Adrenal gland (tissue), 19 donors: ENCODE measurements at places on chromosomes 6 and 20.

DNA sequence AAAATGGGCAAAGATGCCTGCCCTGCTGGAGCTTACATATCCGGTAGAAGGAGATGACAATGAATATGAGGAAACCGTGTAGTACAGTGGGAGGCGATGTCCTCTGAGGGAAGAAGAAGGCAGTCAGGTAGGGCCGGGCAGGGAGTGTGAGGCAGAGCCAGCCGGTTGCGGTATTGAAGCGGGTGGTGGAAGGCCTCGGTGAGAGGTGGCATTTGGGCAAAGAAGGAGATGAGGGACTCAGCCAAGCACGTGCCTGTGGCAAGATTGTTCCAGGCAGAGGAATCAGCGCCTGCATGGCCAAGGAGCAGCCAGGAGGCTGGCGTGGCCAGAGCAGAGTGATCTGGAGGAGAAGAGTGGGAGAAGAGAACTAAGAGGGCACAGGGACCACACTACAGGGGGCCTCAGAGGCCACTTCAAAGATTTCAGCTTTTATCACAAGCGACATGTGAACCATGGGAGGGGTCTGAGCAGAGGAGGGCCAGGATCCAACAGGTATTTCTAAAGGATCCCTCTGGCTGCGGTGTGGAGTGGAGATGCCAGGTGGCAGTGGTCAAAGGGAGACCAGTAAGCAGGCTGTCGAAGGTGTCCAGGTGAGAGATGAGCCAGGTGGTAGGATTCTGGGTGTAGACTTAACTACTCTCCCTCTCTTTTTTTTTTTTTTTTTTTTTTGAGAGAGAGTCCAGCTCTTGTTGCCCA is 13.8 kb downstream of the MDFI start:
- DNase-seq: no peak

DNA sequence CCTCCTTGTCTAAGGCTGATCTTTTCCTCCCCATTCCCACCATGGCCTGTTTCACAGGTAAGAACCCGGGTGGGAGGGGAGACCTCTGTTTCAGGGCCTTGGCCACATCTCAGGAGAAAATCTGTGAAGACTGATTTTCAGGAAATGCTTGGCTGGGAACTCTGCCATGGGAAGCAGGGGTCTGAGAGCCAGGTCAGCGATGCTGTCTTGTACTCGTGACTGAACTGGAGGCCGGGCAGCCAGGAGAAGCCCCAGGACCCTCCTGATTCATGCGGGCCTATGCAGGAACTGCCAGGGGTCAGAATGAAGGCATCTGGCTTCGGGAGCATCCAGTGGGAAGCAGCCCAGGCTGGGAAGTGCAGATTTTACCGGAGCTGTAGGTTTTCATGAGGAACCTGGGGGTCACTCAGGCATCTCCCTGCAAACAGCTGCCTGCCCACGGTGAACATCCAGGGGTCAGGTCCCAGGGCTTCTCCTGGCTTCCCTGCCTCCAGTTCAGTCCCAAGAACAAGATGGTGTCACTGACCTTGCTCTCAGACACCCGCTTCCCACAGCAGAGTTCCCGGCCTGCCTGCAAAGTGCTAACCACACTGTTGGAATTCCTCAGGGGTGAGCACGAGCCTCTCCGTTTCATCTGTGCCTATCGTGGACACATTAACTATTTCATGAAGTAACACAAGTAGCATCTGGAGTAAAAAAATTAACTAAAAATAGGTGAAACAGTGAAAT is 90.2 kb upstream of the SULF2 start:
- DNase-seq: no peak

GRCh38 chr6:89117211-89118108 is at the start of gene SRSF12:
Gene SRSF12 (minus strand): TSS chr6:89118071. CDS start chr6:89117887, 184 bp downstream.
- peak; percentile 31 for DNase-seq

- DNase-seq: no peak
Measured at GRCh38 chr6:37047346-37047688, 41.9 kb downstream of the FGD2 start.

GRCh38 chr6:50520326-50521266 is 192.7 kb upstream of the TFAP2D start:
- DNase-seq: no peak

DNA sequence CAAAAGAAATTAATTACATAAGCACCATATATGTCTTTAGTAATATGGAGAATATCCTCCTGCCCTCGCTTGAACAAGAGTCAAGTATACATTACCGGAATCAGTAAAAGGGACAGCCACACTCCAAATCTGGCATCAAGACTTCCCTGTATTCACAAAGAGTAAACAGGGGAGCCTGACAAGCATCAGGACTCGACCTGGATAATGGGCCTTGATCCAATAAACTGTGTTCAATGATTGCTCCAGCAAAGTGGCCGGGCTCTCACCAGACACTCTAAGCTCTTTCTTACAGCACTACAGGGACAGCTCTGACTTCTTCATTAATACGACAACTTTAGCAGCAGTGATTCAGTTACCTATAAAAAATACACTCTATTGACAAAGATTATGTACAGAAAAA is 307.9 kb upstream of the POU3F2 start:
- no peak for DNase-seq

DNA sequence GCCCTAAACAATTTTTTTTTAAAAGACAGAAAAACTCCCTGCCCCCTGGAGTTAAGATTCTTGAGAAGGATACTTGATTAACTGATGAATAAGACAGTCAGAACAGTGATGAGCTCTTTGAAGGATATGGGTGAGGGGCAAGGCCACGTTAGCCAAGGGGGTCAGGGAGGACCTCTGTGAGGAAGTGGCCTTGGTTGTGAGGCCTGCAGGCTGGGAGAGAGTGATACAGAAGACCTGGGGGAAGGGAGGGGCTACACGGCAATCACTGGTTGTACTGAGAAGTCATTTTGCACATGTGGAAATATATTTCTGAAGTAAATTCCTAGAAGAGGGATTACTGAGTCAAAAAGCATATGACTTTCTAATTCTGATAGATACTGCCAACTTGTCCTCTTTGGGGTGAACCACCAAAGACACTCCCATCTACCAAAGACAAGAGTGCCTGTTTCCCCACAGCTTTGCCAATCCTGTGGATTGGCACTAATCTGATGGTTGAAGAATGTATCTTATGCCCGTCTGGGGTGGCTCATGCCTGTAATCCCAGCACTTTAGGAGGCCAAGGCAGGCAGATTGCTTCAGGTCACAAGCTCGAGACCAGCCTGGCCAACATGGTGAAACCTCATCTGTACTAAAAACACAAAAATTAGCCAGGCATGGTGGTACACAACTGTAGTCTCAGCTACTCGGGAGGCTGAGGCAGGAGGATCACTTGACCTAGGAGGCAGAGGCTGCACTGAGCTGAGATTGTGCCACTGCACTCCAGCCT is 22.3 kb upstream of the BCAS4 start:
- no peak for DNase-seq

GRCh38 chr20:49666911-49667310 is 46.8 kb downstream of the B4GALT5 start:
- no peak for DNase-seq

GRCh38 chr6:52727908-52728307 is 35.4 kb downstream of the GSTA2 start:
- DNase-seq: no peak
